Fibroblast of lung (primary cell): ENCODE measurements at places on chromosomes 4 and X. TPM values are rescaled to one million over a fixed set of nuclear protein-coding genes. Genes with fewer than 3 reads are reported as not detected.

DNA sequence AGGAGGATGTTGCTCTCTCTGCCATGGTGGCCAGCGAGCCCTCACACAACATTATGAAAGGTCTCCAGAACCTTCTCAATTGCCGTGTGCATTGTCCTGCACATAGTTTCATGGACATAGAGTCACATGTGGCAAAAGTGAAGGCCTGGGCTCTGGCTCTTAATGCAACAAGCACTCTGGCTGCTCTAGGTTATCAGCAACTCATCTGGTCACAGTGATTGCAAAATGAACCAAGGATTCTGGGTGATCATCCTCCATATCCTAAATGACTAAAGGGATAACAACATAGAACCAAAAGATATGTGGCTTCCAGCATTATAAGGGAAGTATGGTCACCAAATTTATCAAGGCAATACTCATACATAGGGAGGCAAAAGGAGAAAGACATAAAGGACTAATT, 175.2 kb downstream of the MGST2 start:
- no peak for DNase-seq

ARL9 gene
- polyA plus RNA-seq = 0.62 and 1.1 TPM in 2 replicates

- peak; percentile 23 for DNase-seq
These were observed 179.6 kb upstream of the NOCT start for GRCh38 chr4:138835832-138836533.

- DNase-seq = no peak
These were observed 22.8 kb downstream of the GPRIN3 start for GRCh38 chr4:89284828-89285227.

GRCh38 chr4:71333960-71334359, 4.9 kb upstream of the SLC4A4 start:
- DNase-seq = no peak

LEF1 gene
- 2.6 and 8.8 TPM in 2 replicates for polyA plus RNA-seq
